ENCODE measurements at places on chromosomes 4 and X.

- DNase-seq = no peak
These were observed 62.4 kb upstream of the MSANTD1 start for GRCh38 chr4:3186609-3187008.

DNA sequence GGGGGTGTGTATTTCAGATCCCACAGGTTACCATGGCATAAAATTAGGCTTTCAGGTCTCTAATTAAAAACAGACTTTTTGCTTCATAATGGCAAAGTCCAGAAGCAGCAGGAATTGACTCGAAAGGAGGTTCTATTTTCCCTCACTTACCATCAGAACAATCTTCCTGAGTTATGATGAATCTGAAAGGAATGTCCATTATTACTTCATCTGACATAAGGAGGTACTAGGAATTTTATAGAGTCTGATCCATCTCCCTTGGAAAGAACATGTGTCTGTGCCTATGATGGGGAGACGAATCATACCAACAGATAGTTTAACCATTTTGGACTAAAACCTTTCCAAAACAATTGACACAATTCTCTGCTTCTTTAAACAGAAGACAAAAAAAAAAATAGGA lies 206.3 kb upstream of the FGF13 start:
- no peak for DNase-seq

GRCh38 chr4:165006456-165006855 lies 25.3 kb upstream of the TRIM60 start:
- DNase-seq = no peak

GRCh38 chr4:10944321-10944720 lies 259.8 kb upstream of the CLNK start:
- no peak for DNase-seq

DNA sequence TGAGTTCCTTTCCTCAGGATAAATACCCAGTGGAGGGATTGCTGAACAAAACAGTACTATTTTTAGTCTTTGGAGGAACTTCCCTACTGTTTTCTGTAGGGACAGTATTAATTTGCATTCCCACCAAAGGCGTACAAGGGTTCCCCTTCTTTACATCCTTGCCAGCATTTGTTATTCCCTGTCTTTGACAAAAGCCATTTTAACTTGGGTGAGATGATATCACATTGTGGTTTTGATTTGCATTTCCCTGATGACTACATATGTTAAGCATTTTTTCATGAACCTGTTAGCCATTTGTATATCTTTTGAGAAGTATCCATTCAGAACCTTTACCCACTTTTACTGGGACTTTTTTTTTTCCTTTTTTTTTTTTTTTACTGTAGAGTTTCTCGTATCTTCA lies 126.2 kb upstream of the ANXA10 start:
- no peak for DNase-seq

DNA sequence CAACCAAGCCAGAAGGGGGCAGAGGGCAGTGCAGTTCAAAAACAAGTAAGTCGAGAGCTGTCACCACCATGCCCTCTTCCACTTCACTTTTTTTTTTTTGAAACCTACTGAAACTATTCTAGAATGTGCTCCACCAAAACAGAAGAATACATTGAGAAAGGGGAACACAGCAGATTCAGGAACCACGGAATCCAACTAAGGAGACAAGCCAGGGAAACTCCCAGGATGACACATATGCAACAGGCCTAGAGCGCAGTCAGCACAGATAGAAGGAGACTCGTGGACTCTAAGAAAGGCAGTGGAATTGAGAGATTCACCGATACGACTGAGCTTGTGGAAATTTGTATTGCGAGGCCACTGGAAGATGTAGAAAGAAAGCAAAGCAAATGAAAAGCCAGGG lies 66.1 kb downstream of the PHKA2 start:
- DNase-seq = no peak

DNA sequence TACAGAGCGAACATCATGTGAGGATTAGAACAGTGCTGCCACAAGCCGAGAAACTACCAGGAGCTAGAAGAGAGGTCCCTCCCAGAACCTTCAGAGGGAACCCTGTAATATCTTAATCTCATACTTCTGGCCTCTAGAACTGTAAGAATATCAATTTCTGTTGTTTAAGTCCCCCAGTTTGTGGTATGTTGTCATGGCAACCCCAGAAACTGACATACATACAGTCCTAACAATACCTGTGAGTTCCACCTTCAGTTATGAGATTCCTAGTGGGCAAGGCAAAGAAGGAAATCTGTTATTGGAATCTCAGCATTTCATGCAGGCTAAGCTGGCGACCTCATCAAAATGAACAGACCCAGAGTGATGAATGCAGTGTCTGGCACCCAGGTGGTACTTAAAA lies 42.5 kb downstream of the ZBTB49 start:
- DNase-seq = no peak

GRCh38 chrX:104335756-104336155 lies 81.0 kb upstream of the ESX1 start:
- DNase-seq = no peak

DNA sequence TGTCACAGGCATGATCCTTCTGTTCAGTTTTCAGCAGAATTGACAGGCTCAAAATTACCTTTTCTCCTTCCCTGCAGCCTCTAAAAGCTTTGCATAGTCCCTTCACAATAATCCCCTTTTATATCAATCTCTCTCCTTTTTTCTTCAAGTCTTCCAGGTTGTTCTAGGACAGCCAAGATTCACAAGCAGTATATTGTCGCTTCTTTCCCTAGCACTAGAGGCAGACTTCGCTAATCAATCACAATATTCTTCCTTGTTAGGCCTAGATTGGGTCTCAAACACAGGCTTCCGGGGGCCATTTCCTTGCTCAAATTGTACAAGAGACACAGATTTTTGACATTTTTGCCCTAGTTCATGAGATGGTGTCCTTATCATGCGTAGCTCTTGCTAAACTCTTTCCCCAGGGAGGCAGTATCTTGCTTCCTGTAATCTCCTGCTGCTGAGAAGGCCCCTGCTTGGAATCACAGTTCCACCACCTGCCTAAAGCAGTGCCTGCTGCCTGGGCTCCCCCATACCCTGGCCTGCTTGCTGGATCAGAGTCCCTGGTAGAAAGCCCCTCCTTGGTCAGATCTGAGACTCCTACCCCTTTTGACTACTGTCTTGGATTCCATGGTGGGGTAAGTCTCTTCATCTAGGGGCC lies 57.3 kb downstream of the DMP1 start:
- DNase-seq = no peak

All from Kasumi-1 (cell line).